ENCODE measurements at places on chromosomes 2 and 18.

- DNase-seq: no peak
Measured at GRCh38 chr2:214652473-214652872, 157.0 kb downstream of the BARD1 start.

DNA sequence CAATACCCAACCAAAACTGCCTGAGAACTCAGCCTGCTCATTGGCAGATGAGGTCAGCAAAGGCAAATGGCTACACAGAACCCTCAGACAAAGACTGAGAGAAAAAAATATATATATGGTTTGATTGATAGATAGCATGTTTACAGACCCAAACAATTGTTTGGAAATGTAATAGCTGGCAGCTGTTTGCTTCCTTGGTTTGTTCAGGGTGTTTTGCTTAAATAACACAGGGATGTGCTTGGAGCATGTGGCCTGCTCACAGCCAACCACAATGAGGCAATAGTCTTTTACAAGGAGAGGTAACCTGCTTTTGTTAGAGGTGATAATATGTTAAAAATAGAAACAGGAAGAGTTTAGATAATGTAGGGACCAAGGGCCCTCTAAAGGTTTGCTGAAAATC, 84.5 kb downstream of the PDK1 start:
- no peak for DNase-seq

DNA sequence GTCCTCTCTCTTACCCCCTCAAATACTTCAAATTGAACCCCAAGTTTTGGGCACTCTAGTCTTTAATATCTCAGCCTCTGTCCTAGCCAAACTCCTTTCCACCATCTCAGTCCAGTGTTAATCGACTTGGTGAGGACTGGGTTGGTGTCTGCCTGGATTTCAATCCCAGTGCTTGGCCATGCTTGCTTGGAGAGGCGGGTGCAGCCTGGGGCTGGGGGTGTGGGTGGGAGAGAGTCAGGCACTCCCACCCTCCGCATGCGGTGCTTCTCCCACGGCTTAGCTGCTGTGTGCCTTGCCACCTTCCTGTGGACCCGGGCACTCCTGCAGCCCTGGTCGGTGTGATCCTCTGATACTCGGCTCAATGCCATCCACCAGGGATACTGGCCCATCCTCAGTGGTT, 220.8 kb upstream of the HDAC4 start:
- DNase-seq: no peak

- no peak for DNase-seq
Measured at GRCh38 chr2:11388262-11389051, 44.0 kb upstream of the ROCK2 start.

DNA sequence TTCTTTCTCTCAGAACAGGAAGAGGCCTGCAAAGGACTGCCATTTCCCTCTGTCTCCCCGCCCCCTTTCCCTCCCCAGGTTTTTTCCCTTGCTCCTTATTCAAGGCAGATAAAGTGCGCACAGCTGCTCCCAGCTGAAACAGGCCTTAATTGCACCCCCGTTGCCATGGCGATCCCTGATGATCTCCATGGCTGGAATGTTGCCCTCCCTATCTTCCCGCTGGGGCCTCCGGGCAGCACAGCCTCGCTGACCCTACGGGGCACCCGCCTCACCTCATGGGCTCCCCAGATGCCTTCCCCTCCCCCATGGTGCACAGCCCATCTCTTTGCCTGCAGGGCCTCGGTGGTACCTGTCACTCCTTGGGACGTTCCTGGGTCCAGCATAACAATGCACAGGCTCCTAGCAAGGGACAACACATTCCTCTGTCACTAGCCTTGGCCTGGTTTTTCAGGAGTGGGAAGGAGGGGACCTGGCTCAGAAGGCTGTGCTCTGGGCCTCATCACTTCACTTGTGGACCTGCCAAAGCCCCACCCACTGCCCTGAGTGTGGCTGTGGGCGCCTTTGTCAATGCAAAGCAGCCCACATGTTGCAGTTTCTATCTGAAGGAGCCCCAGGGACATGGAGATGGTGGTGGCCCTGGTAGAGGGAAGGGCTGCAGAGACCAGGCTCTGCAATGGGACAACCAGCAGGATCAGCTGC, 115.0 kb downstream of the CELF4 start:
- no peak for DNase-seq

GRCh38 chr2:43950383-43951008, 45.3 kb downstream of the LRPPRC start:
- DNase-seq: peak; percentile 56

DNA sequence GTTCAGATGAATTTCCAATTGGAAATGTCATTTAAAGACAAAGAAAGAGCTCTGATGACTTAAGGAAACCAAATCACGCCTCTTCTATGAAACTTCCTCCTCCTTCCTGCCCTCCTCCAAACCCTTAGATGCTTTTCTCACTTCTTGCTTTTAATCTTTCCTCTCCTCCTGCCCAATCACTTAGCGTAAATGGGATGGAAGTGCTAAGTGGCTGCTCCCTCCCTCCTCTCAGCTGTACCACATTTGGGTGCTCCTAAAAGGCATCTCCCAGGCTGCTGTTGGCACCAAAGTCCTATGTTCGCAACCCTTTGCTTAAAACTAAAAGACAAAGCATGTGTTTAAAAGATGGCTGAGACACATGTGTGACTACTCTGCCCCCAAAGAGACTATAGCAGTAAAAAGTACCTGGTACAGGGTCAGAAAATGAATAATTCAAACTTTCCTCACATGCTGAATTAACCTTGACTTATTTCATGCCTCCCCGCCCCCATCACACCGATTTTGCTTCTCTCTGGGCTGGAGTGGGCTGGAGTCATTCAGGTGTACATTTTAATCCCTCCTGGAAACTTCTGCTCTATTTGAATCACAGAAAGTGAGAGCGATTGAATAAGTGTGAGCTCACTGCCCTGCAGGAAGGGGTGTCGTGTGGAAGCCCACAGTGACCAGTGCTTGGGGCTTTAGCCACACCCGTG, 59.2 kb upstream of the KLF7 start:
- DNase-seq: no peak

DNA sequence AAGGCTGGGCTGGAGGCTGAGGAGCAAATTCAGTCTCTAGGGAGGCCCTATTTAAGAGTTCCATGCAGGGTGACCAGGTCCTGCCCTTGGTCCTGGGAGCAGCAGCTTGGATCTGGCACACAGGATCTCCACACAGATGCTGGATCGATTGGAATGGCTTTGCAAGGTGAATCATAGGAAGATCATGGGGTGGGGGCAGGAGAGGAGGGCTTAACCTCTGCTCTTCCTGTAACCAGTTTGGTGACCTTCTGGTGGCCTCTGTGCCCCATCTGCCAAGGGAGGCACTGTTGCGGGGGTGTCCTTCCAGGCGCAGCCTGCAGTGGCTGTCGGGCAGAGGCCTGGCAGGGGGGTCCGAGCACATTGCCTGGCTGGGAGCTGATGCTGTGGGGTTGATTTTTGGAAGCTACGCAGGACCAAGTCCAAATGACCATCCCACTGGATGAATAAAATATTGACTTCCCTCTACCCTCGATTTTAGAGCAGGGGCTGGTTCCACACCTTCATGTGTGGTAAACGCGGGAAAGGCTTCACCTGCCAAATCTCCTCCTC, 79.7 kb downstream of the EDAR start:
- no peak for DNase-seq

DNA sequence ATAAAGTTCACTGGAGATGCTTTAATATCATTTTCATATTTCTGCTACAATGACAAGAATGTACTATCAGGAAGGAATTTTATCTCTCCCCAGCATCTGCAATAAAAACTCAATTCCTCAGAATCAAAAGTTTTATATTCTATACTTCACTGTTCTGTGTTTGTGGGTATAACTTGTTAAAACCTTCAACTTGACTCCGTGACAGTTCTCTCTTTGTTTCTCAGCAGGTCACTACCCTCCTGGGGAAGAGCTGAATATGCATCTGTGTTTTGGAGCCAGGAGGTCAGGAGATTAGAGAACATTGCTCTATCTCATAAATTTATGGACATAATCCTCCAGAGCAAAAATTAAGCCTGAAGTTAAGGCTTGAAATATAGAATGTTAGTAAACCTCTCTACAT, 411.4 kb downstream of the TRIB2 start:
- no peak for DNase-seq

GRCh38 chr2:64462940-64463700, 9.2 kb downstream of the LGALSL start:
- DNase-seq: no peak

DNA sequence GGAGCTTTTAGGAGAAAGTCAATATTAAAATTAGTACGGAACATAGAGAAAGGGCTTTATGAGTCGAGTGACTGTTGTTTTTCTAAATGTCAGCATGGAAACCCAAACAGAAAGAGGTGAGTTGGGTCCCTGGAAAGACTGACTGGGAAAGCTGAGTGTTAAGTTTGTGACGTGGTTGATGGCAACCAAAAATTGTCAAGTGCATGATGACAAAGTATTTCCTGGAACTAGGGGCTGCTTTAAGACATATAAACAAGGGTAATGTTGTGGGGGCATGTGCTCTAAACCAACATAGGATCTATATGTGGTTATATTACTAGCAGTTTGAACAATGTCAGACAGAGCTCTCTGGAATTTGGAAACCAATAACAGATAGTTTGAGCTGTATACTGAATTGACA, 50.9 kb upstream of the GPD2 start:
- no peak for DNase-seq

GRCh38 chr2:86645752-86646151, 22.1 kb upstream of the RNF103 start:
- no peak for DNase-seq

GRCh38 chr2:150882751-150883612, 378.7 kb downstream of the RBM43 start:
- no peak for DNase-seq

DNA sequence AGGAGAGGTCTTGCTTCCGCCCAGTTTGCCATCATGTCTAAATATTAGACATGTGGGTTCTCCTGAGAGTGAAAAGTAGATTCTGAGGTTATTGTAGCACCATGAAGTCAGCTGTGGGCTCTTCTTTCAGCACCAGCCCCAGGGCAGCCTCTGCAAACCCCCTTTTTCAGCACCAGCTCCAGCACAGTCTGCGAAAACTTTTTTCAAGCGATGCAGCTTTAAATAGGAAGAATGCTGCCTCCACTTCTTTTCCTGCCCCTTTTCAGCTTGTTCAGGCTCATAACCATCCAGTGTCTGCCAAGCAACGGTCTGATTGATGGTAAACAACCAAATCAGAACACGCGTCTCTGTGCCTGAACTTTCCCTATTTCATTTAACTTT, at the start of gene COL5A2:
Gene COL5A2, minus strand, starts transcription at position 192 of the 381 bp plus-strand sequence. Its CDS starts 157 bp downstream, at position 35.
- no peak for DNase-seq

DNA sequence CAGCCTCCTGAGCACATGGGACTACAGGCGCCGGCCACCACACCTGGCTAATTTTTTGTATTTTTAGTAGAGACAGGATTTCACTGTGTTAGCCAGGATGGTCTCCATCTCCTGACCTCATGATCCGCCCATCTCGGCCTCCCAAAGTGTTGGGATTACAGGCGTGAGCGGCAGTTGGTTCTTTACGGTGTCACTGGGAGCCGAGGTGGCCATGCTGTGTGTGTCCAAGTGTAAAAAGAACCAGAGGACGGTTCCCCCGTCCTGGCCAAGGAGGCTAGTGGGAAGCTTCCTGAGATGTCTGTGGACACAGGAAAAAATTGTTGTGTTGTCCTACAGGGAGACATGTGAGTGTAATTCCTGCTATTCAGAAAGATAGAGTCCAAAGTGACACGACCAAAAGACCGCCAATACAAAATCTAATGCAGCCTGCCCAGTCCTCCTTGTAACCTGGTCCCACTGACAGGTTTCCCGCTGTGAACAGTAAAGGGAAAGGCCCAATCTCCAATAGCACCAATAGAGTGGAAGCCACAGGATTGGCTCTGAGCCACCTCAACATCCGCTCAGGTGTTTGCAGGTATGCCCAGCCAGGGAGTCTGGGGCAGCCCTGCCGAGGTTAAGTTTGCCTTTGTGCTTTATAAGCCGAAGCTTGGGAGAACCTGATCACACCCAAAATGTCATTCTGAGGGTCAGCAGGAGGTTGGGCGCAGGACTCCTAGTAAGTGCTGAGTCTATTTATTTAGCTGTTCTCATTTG, 40.6 kb downstream of the NCK2 start:
- DNase-seq: no peak

DNA sequence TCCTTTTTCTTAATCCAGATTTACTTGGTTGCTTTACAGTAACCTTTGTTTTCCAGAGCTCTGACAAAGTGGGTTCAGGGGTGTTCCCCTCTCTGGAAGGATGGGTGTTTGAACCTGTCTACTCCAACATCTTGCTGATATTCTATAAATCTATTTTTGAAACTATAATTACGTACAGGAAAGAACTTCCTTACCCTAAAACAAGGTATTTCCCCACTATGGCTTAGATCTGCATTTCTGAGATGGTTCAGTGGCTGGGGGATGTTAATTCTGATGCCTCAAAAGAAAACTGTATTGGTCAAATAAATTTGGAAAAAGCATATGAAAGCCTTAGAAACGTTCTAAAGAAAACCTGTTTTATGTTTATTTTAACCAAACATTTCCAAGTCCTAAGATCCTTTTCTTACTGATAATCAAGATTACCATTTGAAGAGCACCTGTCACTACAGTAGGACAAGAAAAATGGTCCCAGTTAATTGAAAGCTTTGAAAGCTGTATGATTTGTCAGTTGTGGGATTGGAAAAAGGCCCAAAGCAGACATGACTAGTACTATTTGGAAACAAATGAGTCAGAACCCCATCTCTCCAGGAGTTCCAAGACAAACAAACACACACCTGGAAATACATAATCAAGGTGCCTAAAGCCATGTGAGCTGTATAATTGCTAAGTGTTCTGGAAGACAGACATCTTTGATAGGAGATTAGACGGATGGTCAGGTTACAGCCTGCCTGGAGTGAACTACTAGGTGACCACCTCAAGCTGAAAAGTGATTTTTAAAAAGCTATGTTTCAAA, 57.5 kb downstream of the KDM3A start:
- no peak for DNase-seq

GRCh38 chr2:16174693-16175045, 234.3 kb downstream of the MYCN start:
- no peak for DNase-seq

DNA sequence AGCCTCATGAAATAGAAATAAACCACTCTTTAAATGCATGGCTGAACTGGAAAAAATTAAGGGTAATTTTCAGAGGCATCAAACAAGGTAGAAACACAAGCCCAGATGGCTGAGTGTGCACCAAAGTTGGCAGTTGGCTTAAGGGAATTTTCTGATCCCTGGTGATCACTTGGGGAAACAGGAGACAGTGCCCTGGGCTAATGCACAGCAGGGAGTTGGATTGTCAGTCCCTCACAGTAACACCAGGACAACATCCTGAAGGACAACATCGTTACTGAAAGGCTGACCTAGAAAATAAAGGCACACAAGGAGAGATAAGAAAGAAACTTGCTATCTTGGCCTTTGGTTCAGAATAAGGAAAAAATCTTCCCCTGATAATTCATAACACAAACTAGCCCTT, 417.0 kb downstream of the SLC4A3 start:
- no peak for DNase-seq

DNA sequence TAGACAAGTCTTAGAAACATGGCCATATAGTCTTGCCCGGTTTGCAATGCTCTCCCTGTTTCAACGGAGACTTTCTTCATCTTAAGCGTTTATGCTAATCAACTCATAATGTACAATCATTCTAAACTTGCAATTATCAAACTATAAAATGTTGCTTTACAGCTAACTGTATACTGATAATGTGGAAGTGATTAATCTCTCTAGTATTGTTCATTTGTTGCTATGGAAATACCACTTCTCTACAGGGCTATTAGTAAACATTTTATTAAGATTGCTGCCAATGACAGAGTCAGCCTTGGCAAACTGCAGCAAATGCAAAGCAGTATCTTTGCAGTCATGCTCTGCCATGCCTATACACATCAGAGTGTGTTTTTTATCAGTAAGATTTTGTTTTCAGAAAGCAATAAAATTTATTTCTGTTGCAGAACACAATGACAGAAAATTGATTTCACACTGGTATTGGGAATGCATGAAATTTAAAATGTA, 1201.8 kb upstream of the CDH2 start:
- DNase-seq: no peak

GRCh38 chr2:3024401-3024935, 353.1 kb downstream of the EIPR1 start:
- no peak for DNase-seq
